ENCODE measurements at places on chromosomes 5 and 9.

DNA sequence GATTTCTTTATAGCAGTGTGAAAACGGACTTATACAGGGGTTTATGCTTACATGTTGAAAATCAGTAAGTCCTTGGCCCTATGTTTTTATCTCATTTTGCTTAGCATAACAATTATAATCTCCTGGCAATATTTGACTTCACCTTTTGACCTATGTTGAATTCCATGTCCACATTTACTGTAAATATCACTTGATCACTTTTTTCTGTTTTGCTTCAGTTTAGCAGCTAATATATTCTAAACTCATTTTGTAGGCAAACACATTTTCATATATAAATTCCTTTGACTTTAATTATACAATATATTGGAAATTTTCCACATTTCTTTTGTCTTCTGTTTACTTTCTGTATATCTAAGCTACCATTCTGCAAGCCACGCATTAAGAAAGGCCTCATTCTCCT is 674.0 kb downstream of the MAT2B start:
- H3K36me3 ChIP-seq, result no peaks in the 10 kb centered on the region
- DNase-seq, result no peak
- no peak overlapping the region for H3K4me3 ChIP-seq
- H3K4me1 ChIP-seq, result peaks cover 10% of the 10 kb centered on the region

DNA sequence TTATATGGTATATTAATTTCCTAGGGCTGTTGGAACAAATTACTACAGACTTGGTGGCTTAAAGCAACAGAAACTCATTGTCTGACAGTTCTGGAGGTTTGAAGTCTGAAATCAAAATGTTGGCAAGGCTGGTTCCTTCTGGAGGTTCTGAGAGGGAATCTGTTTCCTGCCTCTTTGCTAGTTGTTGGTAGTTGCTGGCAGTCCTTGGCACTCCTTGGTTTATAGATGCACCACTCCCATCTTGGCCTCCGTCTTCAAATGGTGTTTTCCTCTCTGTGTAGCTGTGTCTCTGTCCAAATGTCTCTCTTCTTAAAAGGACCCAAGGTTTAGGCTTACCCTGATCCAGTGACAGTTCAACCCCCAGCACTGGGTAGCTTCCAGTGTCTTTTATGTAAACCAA is 17.5 kb downstream of the MELK start:
- no peak overlapping the region for H3K4me3 ChIP-seq
- no peak overlapping the region for H3K27ac ChIP-seq
- no peak for DNase-seq
- H3K27me3 ChIP-seq, result no peaks in the 10 kb centered on the region
- peaks cover 13% of the 10 kb centered on the region for H3K36me3 ChIP-seq
- no peaks in the 10 kb centered on the region for H3K4me1 ChIP-seq

DNA sequence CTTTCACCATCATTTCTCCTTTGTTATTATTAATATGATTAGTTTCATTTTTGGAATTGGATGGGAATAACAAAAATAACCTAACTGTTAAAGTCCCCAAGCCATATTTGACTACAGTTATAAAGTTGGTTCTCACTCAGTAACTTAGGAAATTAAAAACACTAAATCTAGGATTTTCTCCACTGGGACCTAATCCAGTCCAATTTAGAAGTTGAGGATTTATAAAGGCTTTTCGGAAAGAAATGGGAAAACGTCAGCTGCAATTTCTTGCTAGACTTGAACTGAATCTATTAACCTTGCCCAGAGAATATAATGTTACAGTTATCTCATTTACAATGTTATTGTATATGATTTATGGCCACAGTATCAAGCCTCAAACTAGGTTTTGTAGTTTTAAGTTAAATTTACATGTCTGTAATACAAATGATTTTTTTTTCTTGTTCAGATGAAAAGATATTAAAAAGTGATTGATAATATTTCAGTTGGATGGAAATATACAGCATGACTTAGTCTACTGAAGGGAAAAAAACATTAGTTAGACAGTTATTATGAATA is 524.3 kb upstream of the GRAMD2B start:
- H3K27me3 ChIP-seq, result no peaks in the 10 kb centered on the region
- no peak overlapping the region for H3K27ac ChIP-seq
- H3K4me1 ChIP-seq, result peaks cover 12% of the 10 kb centered on the region
- no peak overlapping the region for H3K4me3 ChIP-seq

- H3K27ac ChIP-seq, result no peak overlapping the region
- no peak for DNase-seq
- no peak overlapping the region for H3K4me3 ChIP-seq
- H3K27me3 ChIP-seq, result no peaks in the 10 kb centered on the region
Measured at GRCh38 chr5:146041180-146041789, 64.1 kb downstream of the PLAC8L1 start.

- no peak overlapping the region for H3K4me3 ChIP-seq
- no peaks in the 10 kb centered on the region for H3K36me3 ChIP-seq
- no peaks in the 10 kb centered on the region for H3K27me3 ChIP-seq
- peaks cover 20% of the 10 kb centered on the region for H3K4me1 ChIP-seq
- no peak for DNase-seq
- H3K27ac ChIP-seq, result no peak overlapping the region
Measured at GRCh38 chr9:92952906-92953610, 5.7 kb downstream of the FGD3 start.

DNA sequence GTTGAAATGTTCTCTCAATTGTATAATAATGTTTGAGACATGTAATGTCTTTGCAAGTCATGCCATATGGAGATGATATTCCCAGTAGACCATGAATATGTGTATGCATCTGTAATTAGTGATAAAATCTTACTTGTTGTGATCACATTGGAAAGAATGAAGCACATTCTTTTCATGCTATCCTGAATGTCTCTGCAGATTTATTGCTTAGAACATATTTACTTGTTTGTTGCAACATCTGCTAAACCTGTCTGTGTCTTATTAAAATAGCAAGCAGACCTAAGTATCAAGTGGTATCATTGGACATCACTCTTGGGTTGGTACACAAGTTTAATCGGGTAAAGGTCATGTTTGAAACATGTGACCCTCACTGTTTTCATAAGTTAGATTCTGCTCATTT is 265.5 kb upstream of the CD180 start:
- H3K4me3 ChIP-seq, result no peak overlapping the region
- H3K36me3 ChIP-seq, result no peaks in the 10 kb centered on the region
- no peak for DNase-seq
- H3K27ac ChIP-seq, result no peak overlapping the region
- H3K27me3 ChIP-seq, result no peaks in the 10 kb centered on the region

DNA sequence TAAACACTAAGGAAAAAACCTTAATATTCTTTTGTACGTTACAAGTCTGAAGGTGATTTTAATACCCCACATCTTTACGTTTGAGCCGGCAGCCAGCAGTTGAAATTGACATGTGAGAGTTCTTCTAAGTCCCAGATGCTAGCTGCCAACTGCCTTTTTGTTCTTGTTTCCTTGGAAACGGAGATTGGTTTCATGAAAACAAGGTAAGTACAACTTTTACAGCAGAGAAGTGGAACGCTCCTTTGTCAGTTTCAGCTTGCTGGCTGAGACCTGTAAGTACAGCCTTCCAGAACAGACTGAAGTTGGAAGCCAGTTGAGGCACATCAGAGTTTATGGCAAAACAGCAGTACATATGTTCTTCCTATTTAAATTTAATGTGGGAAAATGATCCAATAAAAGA is 1018.4 kb upstream of the ARRDC3 start:
- H3K27ac ChIP-seq, result no peak overlapping the region
- H3K4me3 ChIP-seq, result no peak overlapping the region
- H3K36me3 ChIP-seq, result no peaks in the 10 kb centered on the region
- H3K4me1 ChIP-seq, result no peaks in the 10 kb centered on the region
- no peaks in the 10 kb centered on the region for H3K27me3 ChIP-seq

- no peak for DNase-seq
- peak overlapping the region; percentile 90 for H3K27ac ChIP-seq
- no peaks in the 10 kb centered on the region for H3K36me3 ChIP-seq
Measured at GRCh38 chr5:127988146-127988760, 95.3 kb upstream of the SLC12A2 start.

DNA sequence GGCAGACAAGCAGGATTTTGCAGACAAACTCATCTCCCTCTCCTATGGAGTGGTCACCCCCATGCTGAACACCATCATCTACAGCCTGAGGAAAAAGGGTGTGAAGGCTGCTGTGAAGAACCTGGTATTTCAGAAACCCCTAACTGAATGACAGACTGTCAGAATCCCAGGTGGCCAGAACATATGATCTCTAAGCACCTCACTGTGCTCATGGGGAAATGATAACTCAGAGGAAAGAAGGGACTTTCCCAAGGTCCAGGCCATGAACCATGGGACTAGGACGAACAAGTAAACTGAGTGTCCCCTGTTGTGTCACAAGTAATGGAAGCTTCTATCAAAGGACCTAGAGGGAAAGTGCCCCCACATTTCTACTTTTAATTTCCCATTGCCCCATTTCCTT is 14.7 kb upstream of the RECK start:
- peaks cover 7% of the 10 kb centered on the region for H3K4me1 ChIP-seq
- no peak for DNase-seq
- no peak overlapping the region for H3K4me3 ChIP-seq
- no peaks in the 10 kb centered on the region for H3K36me3 ChIP-seq
- no peaks in the 10 kb centered on the region for H3K27me3 ChIP-seq
- H3K27ac ChIP-seq, result no peak overlapping the region

Data from mesothelial cell of epicardium (in vitro differentiated cells).